ENCODE measurements at places on chromosomes 7 and 10.

- peak; percentile 17 for DNase-seq
These were observed 528.9 kb downstream of the PARD3 start for GRCh38 chr10:34286136-34286739.

DNA sequence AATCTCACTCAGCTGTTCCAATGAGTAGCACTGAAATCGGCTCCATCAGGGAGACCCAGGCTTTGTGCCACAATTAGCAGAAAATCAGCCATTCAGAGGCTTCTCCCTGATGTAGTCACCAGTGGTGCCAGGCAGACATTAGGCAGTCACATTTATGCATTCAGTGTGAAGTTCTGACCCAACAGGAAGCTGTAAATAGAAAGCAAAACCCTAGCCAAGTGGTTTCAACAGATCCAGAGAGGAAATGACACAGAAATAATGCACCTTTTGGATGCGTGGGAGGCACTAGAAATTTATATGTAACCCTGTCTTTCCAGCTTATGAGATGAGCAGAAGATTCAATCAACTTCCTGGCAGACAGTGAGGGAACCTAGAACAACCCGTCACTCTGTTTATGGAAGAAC, 186.4 kb downstream of the PDE1C start:
- peak; percentile 31 for DNase-seq

DNA sequence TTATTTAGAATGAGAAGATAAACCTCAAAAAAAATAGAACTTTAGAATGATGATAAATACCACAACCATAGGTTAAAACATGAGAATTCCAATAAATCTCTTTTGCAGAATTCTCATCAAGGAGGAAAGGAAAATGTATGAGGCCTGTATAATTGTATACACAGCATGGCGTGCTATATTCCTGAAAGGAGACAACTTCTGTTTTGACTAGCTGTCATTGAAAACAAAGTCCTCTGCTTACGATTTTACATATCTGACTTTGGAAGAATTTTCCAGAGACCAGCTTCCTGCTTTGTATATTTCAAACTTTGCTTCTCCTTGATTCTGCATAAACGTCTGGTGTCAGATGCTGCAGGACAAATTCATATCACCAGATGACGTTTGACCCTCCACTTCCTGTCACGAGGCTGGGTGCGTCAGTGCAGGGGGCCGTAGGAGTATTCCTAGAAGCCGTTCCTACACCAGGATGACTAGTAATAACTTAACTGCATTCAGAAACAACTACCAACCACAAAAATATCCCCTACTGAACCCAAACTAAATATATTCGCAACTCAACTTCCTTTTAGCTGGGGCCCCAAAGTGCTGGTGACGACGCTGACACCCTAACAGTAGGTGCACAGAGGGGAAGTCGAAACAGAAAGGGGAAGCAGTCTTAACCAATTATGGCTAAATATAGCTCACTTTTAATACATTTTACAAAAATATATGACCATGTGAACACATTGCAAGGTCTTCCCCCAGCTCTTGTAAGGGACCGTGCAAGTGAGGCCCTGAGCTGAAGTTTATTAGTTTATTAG, 178.6 kb upstream of the INHBA start:
- DNase-seq = no peak

DNA sequence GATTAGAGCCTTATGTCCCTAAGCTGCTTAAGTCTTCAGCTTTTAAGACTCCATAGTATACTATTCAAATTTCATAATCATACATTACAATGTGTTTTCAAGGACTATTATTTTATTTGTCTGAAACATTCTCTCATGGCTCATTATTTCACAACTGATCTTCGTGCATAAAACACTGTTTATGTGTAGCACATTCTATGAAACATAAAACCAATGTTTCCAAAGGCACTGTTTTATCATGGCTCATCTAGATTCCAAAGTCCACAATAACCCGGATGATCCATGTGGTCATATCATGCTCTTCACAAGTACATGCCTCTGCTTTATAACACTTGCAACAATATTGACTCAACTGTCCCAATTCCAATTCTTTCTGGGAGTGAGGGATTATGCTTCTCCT, 806.1 kb downstream of the TNS3 start:
- no peak for DNase-seq

GRCh38 chr7:157032128-157032527, 21.7 kb upstream of the MNX1 start:
- no peak for DNase-seq

GRCh38 chr10:74491014-74491413, 335.4 kb upstream of the KAT6B start:
- no peak for DNase-seq

DNA sequence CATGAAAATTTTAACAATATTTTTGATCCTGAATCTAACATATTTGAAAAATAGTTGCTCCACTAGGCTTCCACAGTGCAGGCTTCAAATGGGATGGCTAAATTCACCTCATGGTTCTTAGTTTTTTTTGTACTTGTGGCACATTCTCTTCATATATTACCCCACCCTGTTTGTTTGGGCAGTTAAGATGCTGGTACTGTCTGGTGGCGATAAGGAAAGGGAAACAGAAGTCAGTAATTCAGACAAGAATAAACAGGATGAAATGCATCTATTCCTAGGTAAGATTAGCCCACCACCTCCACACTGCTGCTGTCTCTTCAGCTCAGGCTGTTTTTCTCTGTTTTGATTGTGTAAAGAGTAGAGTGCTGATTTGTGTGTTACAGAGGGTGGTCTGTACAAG, 44.2 kb downstream of the GLRX3 start:
- no peak for DNase-seq

DNA sequence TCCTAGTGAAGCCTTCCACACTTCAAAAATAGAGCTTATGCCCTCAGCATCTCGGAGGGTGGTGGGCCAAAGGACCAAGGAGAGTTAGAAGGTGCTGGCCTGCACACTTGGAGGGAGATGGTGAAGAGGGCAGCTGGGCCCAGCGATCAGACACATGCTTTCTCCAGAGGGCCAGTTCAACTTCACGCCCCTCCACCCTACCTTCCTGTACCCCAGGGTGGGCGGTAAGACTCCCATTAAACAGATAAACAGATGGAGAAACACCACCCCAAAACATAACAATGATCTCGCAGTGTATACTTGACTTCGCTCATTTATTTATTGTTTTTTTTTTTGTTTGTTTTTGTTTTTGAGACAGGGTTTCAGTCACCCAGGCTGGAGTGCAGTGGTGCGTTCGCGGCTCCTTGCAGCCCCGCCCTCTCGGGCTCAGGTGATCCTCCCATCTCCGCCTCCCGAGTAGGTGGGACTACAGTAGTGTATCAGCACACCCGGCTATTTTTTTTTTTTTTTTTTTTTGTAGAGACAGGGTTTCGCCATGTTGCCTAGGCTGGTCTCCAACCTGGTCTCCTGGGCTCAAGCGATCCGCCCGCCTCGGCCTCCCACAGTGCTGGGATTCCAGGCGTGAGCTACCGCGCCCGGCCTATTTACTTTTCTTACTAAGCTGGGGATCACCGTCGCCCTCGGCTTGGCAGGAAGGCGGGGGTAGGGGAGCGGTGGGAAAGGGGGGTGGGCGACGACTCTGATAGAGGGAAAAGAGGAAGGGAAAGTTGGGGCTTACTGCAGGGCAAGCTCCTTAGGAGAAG, 1.8 kb downstream of the C10orf95 start:
- peak; percentile 50 for DNase-seq

DNA sequence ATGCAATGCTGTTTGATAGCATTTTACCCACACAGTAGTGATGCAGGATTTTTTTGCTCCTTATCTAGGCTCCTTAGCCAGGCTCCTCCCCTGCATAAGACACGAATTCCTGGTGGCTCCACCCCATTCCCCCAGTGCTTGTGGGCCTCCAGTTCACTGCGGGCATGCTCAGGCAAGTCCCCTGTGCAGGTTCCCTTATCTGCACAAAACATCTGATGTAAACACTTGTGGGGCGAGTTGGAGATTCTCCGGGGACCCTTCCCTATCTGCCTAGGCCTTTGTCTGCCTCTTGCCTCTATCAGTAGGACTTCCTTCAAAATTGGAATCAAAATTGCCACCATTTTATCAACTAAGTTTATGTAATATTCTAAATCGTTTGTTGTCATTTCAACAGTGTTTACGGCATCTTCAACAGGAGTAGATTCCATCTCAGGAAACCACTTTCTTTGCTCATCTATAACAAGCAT, 5.4 kb upstream of the STK17A start:
- peak; percentile 32 for DNase-seq

GRCh38 chr7:102236592-102237287, 49.9 kb upstream of the SH2B2 start:
- peak; percentile 49 for DNase-seq

DNA sequence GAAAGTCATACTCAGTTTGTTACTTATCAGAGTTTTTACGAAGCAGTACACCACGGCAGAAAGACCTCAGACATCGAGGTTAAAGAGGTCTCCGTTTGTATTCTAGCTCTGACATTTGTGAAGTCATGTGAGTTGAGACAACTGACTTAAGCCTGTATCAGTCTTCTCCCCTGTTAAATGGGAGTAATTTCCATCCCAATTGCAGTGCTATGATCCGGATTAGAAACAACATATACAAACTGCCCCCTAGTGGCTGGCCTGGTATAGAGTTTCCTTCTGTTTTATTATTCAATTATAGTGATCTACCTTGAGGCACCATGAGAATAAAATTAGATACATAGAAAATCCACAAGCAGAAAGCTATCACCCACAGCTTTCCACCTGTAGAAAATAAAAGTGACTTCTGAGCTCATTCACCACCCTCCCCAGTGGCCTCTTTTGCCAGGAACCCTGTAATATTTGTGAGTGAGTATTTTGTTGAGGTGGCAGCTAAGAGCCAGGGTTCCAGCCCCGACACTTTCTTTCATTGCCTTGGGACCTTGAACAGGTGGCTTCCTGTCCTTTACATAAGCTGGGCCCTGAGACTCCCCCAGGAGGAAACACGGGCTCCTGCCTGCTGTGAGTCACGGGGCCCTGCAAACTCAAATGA, 607.2 kb upstream of the MGMT start:
- DNase-seq = peak; percentile 24

GRCh38 chr7:110119883-110120581, 970.9 kb upstream of the LRRN3 start:
- DNase-seq = peak; percentile 3

- peak; percentile 82 for DNase-seq
These were observed 55.8 kb upstream of the KIF5B start for GRCh38 chr10:32112055-32112454.

GRCh38 chr7:44338600-44338999, 13.2 kb upstream of the CAMK2B start:
- DNase-seq = no peak

DNA sequence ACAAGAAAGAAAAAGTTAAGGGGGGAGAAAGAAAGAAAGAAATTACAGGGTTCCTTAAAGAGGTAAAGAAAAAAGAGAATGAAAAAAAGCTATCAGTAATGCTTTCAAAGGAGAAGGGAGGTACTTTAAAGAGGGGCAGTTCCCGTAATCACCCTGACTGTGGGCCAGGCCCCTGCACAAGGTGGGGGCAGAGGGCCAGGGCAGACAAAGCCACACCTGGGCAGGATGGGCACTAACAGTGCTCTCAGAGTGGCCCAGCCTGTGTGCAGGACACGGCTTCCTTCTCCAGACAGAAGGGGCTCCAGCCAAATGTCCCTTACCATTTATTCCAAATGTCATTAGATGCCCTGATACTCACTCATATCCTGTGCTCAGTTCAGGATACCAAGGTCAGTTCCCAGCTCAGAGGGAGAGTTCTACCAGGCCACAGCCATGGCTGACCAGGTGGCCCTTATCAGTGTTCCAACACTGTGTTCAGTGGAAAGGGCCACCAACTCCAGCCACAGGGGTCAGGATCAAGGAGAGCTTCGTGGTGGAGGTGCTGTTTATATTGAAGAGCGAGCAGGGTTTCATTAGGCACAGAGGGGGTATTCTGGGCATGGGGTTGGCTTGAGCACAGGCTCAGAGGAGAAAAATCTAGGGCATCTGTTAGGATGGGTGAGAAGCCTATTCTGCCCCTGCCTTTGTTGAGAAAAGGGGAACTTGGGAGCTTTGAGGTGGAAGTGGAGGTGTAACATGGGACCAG, 29.9 kb downstream of the DPCD start:
- no peak for DNase-seq

DNA sequence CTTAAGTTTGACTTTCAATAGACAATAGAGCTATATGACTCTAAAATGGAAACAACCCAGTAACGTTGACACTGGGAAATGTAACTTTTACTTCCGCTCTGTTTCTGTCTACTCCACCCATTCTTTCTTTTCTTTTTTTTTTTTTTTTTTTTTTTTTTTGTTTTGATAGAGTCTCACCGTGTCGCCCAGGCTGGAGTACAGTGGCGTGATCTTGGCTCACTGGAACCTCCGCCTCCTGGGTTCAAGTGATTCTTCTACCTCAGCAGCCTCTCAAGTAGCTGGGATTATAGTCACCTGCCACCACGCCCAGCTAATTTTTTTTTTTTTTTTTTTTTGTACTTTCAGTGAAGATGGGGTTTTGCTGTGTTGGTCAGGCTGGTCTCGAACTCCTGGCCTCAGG, 13.9 kb downstream of the PRSS2 start:
- DNase-seq = no peak

GRCh38 chr7:875051-875450, 1.3 kb upstream of the GET4 start:
- DNase-seq = no peak

DNA sequence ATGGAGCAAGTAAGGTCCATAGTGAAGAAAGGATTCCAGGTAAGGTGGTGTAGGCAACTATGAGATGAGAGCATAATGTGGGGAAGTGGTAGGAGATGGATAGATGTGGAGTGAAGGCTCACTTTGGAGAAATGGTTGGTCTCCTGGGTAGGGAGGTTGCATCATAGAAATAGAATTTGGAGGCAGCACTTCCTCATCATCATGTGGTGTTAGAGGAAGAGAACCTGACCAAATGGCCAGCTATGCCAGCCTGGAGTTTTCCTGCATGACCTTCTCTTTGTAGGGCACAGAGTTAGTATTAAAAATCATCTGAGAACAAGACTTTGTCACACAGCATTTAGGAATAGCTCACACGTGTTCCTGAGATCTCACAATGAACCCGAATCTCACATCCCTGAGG, 126.7 kb upstream of the CXCL12 start:
- no peak for DNase-seq

DNA sequence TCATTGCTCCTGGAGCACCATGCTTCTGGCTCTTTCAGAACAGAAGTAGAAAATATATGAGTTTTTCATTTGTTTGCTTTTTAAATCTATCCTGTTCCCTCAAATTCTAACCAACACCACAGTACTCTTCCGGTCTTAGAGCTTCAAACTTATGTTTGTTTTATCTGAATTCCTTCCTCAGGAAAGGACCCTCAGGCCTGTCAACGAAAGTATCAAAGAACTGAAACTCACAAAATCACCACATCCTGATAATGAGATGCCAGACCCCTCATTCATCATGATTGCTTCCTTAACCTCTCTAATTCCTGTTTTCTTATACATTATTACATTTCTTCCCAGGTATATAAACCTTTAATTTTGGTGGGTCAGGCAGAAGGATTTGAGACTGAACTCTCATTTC, 135.2 kb downstream of the BMS1 start:
- no peak for DNase-seq

DNA sequence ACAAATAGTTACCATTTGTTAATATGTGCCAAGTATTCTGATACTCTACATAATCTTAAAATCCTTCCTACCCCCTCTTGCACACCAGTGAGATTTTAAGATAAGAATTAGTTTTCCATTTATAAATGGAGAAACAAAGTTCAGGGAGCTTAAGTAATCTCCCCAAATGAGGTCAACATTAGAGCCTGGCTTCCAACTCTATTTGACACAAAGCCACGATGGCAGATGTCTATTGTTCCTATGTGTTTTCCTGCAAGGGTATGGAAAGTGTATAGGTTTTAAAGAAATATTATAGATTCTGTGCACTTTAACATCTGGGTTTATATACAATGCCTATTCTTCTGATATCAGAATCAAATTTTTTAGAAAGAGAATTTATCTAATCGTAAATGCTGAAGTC, 143.9 kb upstream of the SEMA3C start:
- DNase-seq = no peak

- DNase-seq = no peak
These were observed 64.2 kb upstream of the DKK1 start for GRCh38 chr10:52249850-52250395.

Data from fibroblast of upper back skin (primary cell).